ENCODE measurements at places on chromosomes 1 and 21.

GRCh38 chr21:29825936-29826335 lies 113.9 kb downstream of the GRIK1 start:
- DNase-seq = no peak

DNA sequence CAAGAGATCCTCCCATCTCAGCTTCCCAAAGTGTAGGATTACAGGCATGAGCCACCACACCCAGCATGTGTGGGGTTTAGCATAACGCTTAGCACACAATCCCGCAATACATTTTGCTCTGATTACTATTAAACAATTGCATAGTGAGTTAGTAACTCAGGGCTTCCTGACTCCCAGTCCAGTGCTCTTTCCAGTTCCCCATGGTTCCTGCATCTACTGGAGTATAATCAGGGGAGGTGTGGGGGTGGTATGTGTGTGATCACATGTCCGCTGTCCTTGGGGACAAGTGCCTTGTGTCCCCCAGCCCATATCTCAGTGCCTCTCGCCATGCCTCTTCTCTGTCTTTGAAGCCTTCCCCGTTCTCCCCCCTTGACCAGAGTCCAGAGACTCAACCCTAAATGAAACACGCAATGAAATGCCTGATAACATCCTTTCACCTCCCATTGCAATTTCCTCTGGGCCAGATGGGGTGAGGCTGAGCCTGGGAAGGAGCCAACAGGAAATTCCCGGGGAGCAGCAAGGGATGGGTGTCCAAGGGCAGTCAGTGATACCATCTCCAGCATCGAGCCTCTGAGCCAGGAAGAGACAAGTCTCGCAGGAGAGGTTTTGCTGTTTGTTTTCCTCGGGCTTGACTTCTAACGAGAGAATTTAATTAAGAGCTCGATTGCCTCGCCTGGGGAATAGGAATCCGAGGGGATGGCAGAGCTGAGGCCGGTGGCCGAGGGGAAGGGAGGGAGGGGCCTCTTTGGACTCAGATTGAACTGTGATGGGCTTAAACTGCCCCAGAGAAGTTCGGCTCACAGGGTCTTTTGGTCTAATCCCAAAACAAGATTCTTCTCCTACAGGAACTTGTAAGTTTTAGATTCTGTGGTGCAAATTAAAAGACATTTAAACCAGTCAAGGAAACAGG lies 7.7 kb upstream of the HTR1D start:
- no peak for DNase-seq

GRCh38 chr1:117942293-117942692 lies 12.8 kb downstream of the WDR3 start:
- no peak for DNase-seq

GRCh38 chr1:10877894-10878293 lies 81.4 kb upstream of the CASZ1 start:
- DNase-seq = no peak

DNA sequence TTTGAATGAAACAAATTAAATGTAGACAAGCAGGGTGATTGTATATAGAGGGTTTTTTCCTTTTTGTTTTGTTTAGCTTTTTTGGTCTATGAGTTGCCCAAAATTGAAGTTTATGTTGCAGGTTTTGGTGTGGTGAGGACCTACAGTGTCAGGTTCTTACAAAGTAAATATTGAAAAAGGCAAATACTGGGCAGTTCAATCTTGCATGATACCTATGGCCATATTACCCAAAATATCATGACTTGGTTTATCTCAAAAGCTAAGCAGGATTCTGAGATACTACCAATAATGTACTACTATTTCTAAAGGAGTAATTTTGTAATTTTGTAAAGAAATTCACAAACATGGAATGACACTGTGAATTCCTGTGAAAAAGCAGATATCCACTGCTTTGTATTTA lies 1.8 kb downstream of the DNAJB4 start:
- DNase-seq = no peak

- DNase-seq = no peak
Observed at GRCh38 chr21:18468790-18469189, 65.2 kb upstream of the TMPRSS15 start.

- DNase-seq = no peak
Observed at GRCh38 chr21:45831991-45832740, 149.4 kb upstream of the COL6A1 start.

GRCh38 chr1:94025383-94026340 lies 95.3 kb downstream of the ABCA4 start:
- DNase-seq = no peak

GRCh38 chr1:182601416-182601786 lies 2.8 kb downstream of the RGS16 start:
- DNase-seq = no peak

DNA sequence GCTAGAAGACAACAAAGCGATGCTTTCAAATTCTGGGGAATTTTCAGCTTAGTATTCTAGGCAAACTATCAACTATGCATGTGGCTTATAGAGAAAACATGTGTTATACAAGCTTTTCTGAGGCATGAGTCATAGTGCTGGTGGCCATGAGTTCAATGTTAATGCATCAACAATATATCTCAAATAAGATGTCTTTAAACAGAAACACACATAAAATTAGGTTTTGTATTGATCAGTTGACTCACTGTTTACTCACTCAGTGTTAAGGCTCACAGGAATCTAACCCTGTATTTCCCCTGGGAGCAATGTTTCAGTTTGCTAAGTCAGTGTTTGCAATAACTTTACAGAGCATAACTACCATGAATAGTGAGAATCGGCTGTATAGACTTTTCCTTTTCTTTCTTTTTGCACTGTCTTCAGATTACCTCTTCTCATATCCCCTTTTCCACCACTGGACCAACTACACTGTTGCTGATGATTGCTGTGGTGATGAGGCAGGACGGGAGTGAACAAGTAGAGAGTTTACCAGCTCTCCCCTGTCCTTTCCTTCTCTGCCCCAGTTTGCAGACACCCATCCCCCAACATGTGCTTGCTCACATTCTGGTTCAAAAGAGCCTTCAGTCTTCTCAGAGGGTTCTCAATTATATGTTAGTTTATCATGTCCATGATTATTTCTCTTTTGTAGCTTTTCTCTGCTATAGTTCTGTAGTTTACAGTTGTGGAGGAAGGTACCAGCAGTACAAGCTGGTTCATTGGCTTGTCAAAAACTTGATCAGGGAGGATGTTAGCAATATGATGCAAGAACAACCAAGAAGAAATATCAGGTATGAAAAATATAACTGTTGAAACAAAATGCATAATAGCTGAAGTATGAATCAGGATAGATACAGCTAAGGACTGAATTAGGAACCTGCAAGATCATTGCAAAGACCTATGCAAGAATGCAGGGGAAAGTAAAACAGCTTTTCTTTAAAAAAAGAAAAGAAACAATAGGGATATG lies 23.9 kb downstream of the CD2 start:
- no peak for DNase-seq

GRCh38 chr1:235917267-235917811 lies 50.6 kb upstream of the LYST start:
- DNase-seq = peak; percentile 33

- DNase-seq = no peak
Observed at GRCh38 chr1:44648529-44649250, 25.6 kb downstream of the TMEM53 start.

- no peak for DNase-seq
Observed at GRCh38 chr21:25425156-25425555, 182.1 kb downstream of the MRPL39 start.

DNA sequence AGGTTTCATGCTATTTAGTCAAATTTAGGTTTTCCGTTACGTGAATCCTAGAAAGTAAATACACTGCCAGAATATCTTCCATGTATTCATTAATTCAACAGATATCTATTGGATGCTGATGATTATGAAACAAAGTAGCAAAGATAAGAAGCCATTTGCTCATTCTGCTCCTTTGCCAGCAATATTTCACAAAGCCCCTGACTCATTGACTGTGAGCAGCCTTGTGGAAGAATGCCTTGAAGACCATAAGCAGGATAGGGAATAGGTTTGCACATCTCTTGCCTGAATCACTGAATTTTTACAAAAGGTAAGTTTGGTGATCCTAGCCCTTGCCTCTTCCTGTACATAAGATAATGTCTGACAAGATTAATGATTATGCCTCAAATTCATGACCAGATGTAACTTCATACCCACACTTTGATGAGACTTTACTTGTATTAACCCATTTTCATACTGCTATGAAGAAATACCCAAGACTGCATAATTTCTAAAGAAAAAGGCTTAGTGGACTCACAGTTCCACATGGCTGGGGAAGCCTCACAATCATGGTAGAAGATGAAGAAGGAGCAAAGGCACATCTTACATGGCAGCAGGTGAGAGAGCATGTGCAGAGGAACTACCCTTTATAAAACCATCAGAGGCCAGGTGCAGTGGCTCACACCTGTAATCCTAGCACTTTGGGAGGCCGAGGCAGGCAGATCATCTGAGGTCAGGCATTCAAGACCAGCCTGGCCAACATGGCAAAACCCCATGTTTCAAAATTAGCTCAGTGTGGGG lies 1.6 kb upstream of the PIGK start:
- no peak for DNase-seq

GRCh38 chr1:228837032-228837431 lies 101.8 kb downstream of the RHOU start:
- DNase-seq = no peak

- no peak for DNase-seq
Observed at GRCh38 chr1:183548116-183548515, 42.1 kb downstream of the NCF2 start.

All from stimulated activated CD8-positive, alpha-beta memory T cell treated with anti-CD3 and anti-CD28 coated beads, Interleukin-4, amount 100 ng/mL, for 1 hour (primary cell).